ENCODE measurements at places on chromosomes 13 and 19. TPM values are rescaled to one million over a fixed set of nuclear protein-coding genes. Genes with fewer than 3 reads are reported as not detected.

DNA sequence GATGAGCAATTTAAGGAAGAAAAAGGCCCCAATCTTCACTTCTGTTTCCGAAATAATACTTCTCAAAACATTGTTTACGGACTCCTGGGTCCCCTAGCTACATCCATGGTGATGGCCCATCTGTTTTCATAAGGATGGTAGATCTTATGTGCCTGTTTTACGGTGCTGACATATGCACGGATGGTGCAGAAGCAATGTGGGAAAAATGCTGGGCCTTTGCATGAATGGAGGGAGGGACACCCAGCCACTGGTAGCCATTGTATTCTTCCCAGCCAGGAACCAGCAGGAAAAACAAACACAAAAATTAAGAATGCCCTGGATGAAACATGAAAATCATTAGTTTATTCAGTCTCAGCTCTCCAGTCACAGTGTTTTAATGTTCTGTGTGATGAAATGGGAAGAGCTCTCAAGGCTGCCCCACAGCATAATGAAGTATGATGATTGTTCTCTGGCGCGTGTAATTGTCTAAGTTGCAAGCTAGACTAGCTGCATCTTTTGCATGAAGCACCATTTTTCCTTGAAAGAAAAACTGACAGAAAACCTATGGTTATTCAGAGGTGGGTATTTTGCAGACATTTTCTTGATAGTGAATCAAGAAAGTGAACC, 1201.1 kb upstream of the SLC10A2 start:
- no peak overlapping the region for H3K27ac ChIP-seq
- H3K4me1 ChIP-seq = no peaks in the 10 kb centered on the region
- H3K27me3 ChIP-seq = no peaks in the 10 kb centered on the region

DNA sequence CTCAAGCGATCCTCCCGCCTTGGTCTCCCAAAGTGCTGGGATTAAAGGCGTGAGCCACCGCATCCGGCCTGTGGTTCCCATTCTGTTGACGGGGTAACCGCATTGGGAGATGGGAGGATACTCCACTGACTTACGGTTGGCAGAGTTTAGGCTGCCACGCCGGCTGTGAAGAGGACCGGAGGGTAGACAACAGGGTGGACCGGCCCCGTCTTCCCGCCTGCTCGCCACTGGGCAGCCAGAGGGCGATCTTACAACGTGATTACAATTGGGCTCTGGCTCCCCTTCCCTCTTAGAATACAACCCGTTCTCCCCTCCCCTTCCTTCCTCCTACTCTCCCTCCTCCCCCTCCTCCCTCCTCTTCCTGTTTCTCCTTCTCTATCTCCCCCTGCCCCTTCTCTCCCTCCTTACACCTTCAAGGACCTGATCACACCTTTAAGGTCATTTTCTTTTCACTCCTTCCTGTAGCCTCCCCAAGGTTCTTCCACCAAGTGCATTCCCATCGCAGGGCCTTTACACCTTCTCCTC, 957 bp upstream of the CCDC194 start:
- H3K4me3 ChIP-seq = no peak overlapping the region
- no peak overlapping the region for H3K27ac ChIP-seq
- peaks cover 19% of the 10 kb centered on the region for H3K4me1 ChIP-seq
- H3K27me3 ChIP-seq = peaks cover 15% of the 10 kb centered on the region
- no peaks in the 10 kb centered on the region for H3K36me3 ChIP-seq
- DNase-seq = peak; percentile 66

GRCh38 chr19:49366110-49366509, 2.4 kb downstream of the DKKL1 start:
- no peaks in the 10 kb centered on the region for H3K36me3 ChIP-seq
- peaks cover 18% of the 10 kb centered on the region for H3K4me1 ChIP-seq
- no peak overlapping the region for H3K27ac ChIP-seq
- no peaks in the 10 kb centered on the region for H3K27me3 ChIP-seq
- no peak for DNase-seq

DNA sequence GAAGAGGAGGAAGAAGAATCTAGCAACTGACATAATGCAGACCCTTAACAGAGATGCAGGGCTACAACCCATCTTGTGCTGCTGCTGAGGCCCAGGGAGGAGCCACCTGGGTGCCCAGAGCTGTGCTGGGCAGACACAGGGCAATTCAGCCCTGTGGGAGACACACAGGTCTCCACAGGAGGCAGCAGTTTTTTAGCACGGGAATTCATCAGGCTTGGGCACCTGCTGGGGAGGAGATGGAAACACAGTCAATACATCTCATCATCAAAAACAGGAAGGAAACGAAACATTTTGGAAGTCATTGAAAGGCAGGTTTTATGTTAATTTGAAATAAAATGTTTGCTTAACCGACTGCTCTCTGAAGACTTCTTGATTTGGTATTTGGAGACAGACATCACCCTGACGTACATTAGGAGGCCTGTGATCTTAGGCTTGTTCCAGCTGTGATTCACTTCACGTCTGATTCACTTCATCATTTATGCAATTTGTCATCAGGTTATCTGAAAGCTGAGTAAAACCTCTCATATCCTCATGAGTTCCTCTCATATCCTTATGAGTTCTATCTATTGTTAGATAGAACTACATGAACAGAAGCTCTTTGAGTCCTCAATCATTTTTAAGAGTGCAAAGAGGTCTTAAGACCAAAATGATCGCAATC, 77.4 kb downstream of the CYSLTR2 start:
- H3K4me1 ChIP-seq = no peaks in the 10 kb centered on the region
- DNase-seq = no peak
- H3K4me3 ChIP-seq = no peak overlapping the region
- no peak overlapping the region for H3K27ac ChIP-seq
- H3K27me3 ChIP-seq = no peaks in the 10 kb centered on the region

- no peaks in the 10 kb centered on the region for H3K27me3 ChIP-seq
- H3K36me3 ChIP-seq = peaks cover 31% of the 10 kb centered on the region
- DNase-seq = no peak
- H3K4me1 ChIP-seq = peaks cover 15% of the 10 kb centered on the region
- H3K4me3 ChIP-seq = peak overlapping the region; percentile 74
- H3K27ac ChIP-seq = peak overlapping the region; percentile 93
Observed at GRCh38 chr13:76993021-76993420, 1.1 kb downstream of the CLN5 start.

The LILRB4 gene
- total RNA-seq = 2.0 TPM

The ZNF98 gene
- not detected for total RNA-seq

Data from heart right ventricle (tissue), 16 donors.